MCF 10A (cell line): ENCODE measurements at places on chromosomes 11 and 22.
A peak's percentile ranks its signal among the peaks of the same experiment; 100 is the strongest.

- peak; percentile 23 for DNase-seq
Observed at GRCh38 chr11:7677796-7678201, 4.5 kb upstream of the CYB5R2 start.

DNA sequence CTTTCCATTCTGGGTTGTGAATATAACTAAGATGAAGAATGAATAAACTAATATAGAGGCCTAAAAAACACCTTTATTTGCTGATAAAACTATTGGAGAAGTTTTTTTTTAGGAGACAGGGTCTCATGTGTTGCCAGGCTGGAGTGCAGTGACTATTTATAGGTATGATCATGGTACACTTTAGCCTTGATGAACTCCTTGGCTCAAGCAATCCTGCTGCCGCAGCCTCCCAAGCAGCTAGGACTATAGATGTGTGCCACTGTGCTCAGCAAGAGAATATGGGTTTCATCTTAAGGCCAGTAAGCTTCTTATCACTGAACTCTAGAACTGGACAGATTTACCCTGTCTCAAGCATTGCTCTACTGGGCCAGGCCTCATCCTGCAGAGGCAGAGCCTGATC is 26.6 kb downstream of the CCDC90B start:
- DNase-seq: no peak

- DNase-seq: peak; percentile 89
Observed at GRCh38 chr11:86244063-86244521, 461 bp upstream of the EED start.

GRCh38 chr11:29187215-29187614 is 829.6 kb downstream of the KCNA4 start:
- no peak for DNase-seq

DNA sequence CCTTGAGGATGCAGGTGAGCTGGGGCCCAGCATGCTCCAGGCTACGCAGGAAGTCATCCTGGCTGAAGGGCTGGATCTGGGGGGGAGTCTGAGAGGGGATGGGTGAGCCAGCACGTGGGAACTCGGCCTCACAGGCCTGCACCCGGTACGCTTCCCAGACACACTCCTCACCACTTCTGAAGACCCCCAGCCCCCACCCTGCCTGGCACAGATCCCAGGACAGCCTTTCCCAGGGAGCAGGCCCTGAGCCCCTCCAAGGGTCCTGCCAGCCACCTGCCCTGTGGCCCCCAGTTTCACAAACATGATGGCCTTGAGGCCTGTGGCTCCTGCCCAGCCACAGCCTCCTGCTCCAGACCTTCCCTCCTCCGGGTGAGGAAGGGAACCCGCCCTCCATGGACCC is 5.6 kb upstream of the PLXNB2 start:
- DNase-seq: no peak

DNA sequence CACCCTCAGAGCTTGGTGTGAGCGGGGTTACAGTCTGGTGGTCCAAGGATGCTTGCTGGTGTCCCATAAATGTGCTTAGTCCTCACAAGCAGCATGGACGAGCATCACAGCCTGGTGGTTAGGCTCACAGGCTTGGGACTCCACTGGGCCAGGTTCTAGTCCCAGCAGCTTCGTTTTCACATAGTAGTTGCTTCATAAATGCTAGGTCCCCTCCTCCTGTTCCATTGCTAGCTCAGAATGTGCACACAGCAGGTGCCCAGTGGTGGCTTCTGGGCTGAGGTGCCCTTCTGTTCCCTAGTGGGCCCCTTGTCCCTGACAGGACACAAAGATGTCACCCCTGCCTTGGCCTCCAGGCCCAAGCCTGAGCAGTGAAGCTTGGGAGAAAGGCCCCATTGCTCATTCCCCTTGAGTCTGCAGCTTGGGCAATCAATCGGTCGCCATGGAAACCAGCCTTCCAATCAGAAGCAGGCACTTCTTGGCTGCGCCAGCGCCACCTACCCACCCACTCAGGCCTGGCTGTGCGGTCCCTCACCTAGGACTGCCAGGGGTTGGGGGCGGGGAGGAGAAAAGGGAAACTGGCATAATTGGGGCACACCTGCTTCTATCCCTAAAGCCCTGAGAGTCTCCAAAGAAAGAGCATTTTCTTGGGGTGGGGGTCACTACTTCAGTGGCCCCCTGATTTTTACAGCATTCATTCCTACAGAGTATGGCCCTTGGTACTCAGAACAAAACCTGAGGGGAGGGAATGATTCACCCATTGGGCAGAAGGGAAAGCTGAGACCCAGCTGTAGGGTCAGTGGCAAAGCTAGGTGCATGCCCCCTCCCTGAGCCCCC is 48.1 kb downstream of the CYTH4 start:
- DNase-seq: peak; percentile 97

DNA sequence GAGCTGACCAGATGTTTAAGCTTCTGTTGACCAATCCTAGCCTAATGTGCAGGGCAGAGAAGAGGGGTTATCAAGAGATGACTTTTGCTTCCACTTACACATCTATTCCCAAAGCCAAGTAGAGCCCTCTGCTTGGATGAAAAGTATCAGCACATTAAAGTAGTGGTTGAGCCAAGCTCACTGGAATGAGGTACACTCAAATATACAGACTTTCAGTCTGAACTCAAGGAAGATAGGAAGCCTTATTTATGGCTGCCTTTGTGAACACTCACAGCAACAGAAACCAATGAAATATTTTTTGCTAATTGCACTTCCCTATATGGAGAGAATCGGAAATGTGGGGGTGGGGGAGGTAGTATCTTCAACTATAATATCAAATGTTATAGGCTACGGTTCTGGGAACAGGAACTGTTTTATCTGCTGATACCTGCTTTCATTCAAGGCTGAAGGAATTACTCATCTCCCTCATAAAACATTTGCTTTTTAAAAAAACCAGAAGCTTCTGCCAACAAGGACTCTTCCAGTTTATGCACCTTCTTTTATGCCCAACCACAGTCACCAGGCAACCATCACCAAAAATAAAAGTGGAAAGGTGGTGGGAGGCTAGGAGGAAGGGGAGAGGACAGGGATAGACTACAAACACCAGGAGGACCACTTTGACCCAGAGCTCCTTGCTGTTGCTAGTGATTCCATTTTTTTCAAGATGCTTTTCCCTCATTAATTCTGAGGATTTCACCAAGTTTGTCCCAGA is 91.2 kb downstream of the CLPB start:
- no peak for DNase-seq

- DNase-seq: no peak
Observed at GRCh38 chr11:73648571-73649046, 2.2 kb downstream of the PLEKHB1 start.

- peak; percentile 21 for DNase-seq
Observed at GRCh38 chr11:34564807-34565241, 51.2 kb upstream of the ELF5 start.

DNA sequence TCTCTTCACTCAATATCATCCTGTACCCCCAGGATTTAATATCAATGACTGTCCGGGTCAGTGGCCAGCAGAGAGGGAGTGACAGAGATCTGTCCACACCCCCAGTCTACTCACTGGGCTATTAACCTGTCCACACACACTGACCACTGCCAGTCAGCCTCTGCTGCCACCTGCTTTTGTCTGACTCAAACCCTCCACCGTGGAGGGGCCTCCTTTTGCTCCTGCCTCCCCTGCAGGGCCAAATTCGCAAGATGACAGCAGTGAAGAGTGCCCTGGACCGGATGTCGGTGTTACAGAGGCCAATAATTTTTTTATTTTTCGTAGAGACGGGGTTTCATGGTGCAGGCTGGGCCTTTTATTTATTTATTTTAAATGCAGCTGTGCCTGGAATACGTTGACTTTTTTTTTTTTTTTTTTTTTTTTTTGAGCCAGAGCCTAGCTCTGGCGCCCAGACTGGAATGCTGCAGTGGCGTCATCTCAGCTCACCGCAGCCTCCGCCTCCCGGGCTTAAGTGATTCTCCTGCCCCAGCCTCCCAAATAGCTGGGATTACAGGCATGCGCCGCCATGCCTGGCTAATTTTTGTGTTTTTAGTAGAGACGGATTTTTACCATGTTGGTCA is 5.1 kb downstream of the PDXP start:
- no peak for DNase-seq

DNA sequence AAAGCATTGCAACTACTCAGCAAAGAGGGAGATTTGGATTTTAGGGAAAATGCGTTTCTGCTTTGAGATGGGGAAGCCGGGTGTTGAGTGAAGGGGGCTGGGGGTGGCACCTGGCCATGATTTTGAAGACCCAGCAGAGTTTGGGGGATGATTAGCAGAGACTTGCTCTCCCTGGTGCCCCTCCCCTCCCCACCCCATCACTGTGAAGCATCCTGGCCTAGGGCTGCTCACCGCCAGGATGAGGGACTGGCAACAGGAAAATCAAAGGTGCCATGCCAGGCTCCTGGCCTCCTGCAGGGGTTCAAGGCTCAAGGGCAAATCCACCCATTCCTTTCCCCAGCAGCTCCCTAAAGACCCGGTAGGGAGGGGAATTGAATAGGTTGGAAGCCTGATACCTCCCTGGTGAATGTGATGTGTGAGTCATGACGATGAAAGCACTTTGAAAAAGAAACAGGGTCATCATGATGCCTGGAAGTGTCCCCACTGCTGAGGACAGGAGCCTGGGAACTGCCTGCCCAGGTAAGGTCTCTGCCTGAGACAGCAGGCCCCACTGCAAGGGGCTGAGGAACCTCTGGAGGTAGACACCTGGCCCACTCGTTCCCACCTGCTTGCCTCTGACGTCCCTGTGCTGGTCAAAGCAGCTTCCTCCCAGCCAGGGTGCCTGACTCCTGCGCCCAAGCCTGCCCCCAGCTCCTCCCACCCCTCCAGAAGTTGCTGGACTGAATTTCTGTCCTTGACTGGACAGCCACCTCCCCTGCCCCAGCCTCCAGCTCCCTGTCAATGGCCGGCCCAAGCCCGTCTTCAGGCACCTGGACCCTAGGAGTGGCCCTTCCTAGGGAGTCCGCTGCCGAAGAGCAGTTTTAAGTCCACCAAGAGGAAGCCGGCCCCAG is 1.7 kb downstream of the CHST1 start:
- DNase-seq: no peak

- DNase-seq: no peak
Observed at GRCh38 chr11:115616971-115617370, 112.8 kb upstream of the CADM1 start.

DNA sequence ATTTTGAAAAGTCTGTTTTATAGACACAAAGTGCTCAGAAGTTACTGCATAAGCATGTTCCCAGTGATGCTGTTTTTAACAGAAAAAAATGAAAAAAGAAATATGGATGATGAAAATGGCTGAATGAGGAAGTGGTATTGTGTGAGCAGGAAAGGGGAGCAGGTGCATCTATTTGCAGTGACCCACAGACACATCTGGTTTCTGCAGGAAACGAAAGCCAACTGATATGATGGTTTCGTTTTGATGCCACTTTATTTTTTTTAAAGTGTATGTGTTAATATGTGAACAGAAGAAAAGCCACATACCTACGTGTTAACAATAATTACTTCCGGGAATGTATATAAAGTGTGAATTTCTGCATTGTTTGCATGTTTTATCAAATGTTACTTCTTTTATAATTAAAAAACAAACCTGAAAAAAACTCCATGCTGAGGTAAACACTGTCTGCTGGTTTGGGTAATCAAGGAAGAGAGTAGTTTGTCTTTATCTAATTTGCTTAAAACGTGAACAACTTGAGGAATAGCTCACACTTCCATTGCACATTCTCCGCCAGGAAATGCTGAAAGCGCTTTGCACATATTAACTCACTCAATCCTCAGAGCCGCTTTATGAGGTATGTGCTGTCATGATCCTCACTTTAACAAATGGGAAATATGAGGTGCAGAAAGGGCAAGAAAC is 1335.9 kb downstream of the TBC1D22A start:
- DNase-seq: no peak

- no peak for DNase-seq
Observed at GRCh38 chr22:34784056-34784455, 281.9 kb upstream of the ISX start.

- no peak for DNase-seq
Observed at GRCh38 chr22:28810821-28811491, 10.6 kb upstream of the XBP1 start.

GRCh38 chr11:116170526-116171120 is 602.2 kb downstream of the BUD13 start:
- no peak for DNase-seq

- no peak for DNase-seq
Observed at GRCh38 chr11:1568441-1568911, 3.6 kb downstream of the DUSP8 start.

DNA sequence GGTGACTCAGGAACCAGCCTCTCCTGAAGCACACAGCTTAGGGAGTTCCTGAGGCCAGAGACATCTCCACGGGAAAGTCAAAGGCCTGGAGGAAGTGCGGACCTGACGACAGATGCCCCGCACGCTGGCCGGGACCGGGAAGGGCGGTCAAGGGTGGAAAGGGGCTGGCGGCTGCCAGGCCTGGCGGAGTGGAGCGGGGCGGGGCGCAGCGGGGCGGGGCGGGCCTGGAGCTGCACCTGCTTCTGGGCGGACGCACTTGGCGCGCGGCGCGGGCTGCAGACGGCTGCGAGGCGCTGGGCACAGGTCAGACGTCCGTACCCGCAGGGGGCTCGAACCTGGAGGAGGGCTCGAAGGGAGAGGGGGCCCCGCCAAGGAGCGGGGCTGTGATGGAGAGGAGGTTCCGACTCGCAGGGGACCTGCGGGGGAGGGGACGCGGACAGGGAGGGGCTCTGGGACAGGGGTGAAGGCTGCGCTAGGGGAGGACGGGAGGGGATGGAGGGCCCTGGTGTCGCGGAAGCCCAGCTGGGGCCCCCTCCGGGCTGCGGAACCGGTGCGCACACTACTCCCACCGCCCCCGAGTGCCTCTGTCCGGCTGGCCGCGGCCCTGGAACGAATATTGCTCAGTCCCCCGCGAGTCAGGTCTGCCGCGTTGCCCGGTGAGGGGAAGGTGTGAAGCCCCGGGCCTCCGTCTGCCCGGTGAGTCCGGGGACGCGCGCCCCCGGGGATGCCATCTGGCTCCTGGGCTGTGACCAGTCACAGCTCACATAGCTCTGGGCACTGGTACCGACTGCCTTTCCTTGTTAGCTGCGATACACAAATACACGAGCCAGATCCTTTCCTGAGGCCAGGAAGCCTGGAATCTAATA is at the start of gene TMEM45B:
TSS of gene TMEM45B (plus strand) at position 253 of the 866 bp plus-strand sequence. CDS start 36,635 bp downstream, outside the sequence.
- no peak for DNase-seq

DNA sequence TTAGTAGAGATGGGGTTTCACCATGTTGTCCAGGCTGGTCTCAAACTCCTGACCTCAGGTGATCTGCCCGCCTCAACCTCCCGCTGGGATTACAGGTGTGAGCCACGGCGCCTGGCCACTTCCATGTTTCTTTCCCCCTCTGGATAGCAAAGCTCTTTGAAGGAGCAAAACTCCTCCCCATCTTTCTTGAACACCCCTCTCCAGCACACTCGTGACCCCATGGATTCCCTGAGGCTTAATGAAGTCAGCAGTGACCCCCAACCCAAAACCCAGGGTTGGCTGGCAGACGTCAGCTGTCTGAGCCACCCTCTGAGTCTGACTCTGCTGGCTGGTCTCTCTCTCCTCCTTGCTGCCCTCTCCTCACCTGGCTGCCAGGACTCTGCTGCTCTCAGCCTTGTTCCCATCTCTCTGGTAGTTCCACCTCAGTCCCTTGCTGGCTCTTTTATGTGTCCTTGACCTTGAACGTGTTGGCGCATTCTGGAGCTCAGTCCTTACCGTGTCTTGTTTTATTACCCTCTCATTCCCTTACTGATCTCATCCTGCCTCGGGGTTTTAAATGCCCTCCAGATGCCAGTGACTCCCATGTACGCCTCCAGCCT is 44.5 kb downstream of the PARVG start:
- no peak for DNase-seq
